NCI-H526 (cell line): ENCODE measurements at places on chromosomes 7 and 10.

DNA sequence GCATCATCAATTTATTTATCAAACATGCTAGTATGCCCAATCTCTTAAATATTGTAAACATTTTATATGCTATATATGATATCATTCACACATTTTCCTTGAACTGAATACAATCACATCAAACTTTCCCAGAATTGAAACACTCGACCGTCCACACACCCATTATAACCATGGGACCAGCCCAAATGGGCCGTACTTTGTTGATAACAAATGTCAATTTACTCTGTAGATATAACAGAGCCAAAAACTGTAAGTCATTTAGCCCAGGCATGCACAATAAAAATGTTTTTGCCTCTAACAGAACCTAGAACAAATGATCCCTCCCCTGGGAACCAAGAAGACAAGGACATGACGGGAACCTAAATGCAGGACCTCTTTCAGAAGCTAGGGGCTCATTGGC, 683 bp upstream of the ANKRD22 start:
- no peak for DNase-seq

GRCh38 chr7:91752102-91752501, 128.4 kb downstream of the MTERF1 start:
- no peak for DNase-seq

DNA sequence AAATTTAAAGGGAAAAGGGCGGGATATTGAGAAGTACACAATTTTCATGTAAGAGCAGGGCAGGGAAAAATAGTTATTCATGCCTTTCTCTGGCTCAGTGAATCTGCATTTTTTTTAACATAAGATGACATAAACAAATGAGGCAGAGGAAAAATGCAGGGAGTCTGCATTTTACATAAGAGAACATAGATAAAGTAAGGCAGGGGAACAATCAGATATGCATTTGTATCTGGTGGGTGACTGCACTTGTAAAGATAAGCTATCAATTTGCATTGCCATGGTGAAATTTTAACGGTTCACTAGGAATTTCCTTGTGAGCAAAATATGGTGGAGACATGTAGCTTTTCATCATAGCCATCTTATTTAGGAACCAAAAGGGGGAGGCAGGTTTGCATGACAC, 33.5 kb downstream of the ALOX5 start:
- DNase-seq = peak; percentile 24

DNA sequence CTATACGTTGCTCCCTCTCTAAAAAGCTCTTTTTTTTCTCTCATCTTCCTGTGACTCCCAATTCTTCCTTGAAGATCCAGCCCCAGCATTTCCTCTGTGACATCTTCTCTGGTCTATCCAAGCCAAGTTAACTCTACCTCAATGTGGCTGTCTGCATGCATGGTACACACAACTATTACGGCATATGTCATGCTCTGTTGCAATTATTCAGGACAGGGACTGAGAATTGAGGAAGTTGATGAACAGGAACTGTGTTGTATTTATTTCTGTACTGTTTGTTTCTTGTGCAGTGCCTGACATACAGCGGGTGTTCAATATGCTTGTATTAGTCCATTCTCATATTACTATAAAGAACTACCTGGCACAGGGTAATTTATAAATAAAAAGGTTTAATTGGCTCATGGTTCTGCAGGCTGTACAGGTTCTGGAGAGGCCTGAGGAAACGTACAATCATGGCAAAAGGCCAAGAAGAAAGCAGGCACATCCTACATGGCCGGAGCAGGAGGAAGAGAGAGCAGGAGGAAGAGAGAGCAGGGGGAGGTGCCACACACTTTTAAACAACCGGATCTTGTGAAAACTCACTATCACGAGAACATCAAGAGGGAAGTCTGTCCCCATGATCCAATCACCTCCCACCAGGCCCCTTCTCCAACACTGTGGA, 6.3 kb downstream of the TRPV5 start:
- no peak for DNase-seq

DNA sequence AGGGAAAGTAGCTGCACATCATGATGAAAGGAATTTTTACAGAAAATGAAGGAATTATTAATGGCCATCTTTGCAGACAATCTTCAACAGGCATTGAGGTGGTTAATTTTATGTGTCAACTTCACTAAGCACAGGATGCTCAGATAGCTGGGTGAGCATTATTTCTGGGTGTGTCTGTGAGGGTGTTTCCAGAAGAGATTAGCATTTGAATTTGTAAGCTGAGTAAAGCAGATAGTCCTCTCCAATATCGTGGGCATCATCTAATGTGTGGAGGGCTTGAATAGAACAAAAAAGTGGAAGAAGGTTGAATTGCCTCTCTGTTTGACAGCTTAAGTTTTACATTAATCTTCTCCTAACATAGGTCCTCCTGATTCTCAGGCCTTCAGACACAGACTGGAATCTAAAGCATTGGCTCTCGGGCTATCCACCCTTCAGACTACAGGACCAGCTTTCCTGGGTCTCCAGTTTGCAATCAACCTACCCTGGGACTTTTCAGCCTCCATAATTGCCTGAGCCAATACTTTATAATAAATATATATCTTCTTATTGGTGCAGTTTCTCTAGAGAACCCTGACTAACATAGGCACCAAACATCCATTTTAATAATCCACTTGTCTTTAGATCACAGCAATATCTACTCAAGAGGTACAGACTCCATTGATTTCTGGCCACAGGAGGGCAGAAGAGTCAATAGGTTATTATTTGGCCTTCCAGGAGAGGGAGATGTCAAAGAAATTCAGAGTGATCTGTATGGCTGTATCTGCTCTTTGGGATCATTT, 10.5 kb upstream of the CRPPA start:
- peak; percentile 80 for DNase-seq

DNA sequence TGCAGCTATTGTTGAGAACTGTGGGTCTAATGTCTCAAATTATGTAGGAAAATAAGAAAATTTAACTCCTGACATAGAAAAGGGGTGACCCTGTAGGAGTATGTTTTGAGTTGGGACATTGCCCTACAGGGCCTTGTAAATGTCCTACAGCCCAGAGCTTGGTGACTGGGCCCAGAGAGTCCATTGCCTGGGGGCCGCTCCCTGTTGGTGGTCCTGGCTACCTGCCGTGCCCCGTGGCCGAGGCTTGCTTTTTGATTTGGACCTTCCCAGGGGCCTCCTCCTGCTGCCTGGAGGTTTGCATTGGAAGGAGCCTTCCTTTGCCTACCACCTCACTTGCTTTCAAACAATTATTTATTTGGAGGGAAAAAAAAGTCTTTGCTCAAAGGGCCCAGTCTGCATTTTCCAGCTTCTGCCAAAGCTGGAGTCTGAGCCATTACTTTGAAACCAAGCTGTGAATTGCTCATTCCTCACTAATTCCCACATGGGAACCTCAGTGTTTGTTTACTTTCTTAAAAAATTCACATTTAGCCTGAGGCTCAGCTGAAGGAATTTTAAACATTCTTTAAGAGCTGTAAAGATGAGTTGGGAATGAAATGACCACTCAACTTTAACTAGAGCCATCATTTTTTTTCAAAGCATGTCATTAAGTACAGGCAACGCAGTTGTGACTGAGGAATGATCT, 355.0 kb downstream of the GLRX3 start:
- DNase-seq = no peak

DNA sequence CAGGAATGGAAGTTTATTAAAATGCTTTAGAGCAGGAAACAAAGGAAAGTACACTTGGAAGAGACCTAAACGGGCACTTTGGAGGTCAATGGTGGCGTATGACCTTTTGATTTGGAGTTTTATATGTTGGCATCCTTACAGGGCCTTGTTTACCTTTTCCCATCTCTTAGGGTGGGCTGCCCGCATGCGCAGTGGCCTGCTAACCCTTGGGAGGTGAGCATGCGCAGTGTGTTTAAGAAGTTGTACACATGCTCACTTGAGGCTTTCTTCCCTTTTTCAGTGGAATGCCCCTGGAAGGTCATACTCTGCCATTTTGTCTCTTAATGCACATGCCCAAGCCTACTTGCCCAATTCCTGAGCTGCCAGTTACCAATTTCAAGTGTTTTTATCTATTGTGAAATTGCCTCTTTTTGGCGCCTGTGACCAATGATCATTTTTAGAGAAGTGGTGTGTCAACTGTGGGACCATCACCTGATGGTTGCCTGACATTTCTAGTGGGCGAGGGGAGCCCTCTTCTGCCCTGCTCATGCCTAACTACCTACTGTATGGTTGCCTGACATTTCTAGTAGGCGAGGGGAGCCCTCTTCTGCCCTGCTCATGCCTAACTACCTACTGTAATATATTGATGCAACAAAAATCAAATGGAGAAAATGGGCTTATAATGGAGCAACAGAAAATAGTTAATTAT, 138.0 kb downstream of the PPP1R9A start:
- peak; percentile 13 for DNase-seq

- DNase-seq = no peak
Observed at GRCh38 chr7:117012284-117012683, 59.0 kb downstream of the ST7 start.

GRCh38 chr7:28413011-28413410, 693 bp downstream of the CREB5 start:
- DNase-seq = no peak

GRCh38 chr10:29411666-29412315, 122.9 kb downstream of the LYZL1 start:
- no peak for DNase-seq

- DNase-seq = no peak
Observed at GRCh38 chr7:123439191-123439590, 95.2 kb downstream of the IQUB start.

GRCh38 chr7:151818674-151819519, 58.0 kb downstream of the PRKAG2 start:
- peak; percentile 18 for DNase-seq

DNA sequence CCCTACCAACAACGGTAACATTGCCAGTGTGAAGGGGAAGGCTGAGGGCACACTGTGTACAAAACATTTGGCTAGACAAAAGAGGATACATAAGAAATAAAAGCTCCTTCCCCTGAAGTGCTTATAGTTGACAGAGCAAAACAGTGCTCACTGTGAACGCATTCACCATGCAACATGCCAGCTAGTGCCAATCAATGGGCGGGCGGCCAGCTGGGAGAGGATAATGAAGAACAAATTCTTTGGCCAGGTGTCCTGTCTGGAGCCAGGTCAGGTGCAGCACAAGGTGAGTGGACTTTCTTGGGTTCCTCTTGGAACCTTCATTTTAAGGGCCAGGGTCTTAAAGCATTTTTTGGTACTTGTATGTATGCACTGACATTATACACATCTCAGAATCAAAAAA, 106.1 kb downstream of the ICA1 start:
- no peak for DNase-seq

DNA sequence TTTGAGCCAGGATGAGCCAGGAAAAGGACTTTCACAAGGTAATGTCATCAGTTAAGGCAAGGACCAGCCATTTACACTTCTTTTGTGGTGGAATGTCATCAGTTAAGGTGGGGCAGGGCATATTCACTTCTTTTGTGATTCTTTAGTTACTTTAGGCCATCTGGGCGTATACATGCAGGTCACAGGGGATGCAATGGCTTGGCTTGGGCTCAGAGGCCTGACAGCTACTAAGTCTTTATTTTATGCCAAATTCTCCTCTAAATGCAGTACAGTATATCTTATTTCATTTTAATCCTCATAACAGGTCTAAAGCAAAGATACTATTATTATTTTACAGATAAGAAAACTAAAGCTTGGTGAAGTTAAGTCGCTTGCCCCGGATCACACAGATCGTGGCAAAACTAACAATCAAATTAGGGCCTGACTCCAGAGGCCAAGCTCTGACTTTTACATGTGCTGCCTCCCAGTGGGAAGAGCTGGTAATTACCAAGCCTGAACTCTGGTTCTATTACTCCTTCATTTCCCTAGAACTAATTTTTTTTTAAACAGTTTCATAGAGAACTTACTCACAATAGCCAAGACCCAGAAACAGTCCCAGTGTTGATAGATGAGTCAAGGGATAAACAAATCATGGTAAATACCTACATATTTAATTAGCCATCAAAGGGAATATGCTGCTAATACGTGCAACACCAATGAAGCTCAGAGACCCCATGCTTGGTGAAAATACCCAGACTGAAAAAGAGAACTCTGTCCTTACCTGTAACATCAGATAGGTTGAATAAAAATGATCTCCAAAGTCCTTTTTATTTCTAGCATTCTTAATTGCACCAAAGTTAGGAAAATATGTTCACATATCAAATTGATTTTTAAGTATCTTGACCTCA, 35.4 kb downstream of the C7orf25 start:
- DNase-seq = no peak

DNA sequence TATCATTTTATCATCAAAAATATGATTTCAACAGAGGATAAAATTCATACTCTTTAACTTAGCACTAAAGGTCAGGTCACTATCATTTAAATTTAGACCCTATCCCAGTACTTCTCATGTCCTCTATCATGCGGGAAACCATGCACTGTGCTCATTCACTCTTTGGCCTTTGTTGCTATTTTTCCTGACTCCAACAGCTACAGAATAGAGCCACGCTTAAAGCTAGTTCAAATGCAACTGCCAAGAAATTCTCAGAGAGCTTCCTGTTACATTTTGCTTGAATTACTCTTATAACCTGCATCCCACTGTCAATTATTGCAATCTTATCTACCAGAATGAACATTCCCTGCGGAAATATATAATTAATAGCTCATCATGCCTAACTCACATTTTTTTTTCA, 58.3 kb downstream of the SEMA3A start:
- no peak for DNase-seq

GRCh38 chr10:129523031-129523722, 56.1 kb downstream of the MGMT start:
- DNase-seq = no peak

- no peak for DNase-seq
Observed at GRCh38 chr7:5687936-5688630, 93.4 kb downstream of the RNF216 start.

DNA sequence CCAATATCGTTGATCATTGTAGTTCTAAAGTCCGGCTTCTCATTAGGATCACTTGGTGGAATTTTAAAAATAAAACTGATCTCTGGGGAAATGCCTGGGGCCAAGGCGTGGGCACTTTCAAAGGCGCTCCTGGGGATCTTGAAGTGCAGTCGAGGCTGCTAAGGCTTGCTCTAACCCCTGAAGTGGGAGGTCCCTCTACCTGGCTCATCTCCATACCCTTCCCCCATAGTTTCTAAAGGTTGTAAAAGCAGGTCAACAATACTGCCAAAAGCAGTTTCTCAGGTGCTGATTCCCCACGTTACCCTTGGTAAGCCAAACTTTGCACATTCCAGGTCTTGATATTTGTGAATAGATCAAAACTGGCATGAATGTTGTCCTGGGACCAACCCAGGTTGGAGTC, 79.0 kb upstream of the SP8 start:
- no peak for DNase-seq
